ENCODE measurements at places on chromosomes 7 and 10. TPM values are rescaled to one million over a fixed set of nuclear protein-coding genes. Genes with fewer than 3 reads are reported as not detected.

DNA sequence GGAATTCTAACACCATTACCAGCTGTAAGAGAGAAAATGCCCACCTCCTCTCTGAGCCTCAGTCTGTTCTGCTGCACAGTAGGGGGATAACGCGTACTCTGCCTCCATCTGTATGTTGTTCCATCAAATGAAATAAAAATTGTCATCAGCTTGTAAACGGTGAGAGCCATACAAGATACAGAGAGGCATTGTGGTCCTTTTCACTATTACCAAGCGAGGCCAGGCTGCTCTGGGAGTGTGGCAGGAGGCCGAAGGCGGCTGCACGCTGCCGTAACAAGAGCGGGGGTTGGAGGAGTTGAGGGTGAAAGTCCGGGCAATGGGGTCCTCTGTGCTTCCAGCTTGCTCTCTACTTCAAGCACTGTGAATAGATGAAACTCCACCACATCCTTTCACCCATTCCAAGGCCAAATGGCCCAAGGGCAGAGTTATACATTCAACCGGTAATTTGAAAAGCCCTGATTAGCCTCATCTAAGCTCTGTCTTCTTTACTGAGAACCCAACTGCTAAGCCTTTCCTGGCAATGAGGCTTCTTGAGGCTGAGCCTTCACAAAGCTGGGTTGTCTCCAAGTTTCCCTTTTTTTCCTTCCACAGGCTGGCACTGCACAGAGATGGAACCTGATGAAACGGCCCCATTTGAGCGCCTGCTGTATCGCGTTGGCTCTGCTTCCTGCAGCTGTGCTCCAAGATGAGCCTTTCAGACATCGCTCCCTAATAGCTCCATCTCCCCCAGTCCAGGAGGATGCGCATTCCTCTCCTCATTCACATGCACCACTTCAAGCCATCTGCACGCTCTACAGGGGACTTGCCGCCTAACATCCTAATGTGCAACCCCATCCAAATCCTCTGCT lies 47.2 kb downstream of the PYROXD2 start:
- no peak for DNase-seq

DNA sequence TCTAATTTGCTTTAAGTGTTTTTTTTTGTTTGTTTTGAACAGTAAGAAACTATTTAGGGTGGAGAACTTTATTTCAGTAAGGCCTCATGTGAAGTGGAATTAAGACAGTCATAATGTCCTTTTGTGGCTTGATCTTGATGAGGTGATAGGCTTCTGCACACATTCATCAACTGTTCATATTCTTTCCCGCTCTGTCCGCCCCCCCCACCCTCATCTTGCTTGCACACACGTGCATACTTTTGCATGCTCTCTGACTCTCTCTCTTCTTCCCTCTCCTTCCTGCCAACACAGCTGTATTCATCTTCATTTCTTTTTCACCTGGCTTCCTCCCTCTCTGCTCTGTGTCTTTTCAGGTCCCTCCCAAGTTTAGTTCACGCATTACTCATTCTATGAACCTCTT lies 429.6 kb downstream of the AUTS2 start:
- DNase-seq = no peak

DNA sequence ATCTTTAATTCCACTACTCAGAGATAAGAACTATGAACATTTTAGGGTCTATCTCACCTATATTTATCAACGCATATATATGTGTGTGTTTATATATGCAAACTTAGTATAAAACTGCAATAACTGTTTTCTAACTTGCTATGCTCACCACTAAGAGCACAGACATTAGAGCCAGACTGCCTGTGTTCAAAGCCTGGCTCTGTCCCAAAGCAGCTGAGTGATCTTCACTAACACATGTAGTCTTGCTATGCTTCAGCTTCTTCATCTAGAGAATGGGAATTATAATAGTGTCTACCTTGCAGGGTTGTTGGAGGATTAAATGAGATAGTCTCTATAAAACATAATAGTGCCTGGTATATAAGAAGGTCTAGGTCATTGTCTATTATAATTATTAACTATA lies 165.5 kb downstream of the MAGI2 start:
- DNase-seq = peak; percentile 24

- no peak for DNase-seq
Measured at GRCh38 chr7:1511444-1512422, 7.5 kb upstream of the INTS1 start.

DNA sequence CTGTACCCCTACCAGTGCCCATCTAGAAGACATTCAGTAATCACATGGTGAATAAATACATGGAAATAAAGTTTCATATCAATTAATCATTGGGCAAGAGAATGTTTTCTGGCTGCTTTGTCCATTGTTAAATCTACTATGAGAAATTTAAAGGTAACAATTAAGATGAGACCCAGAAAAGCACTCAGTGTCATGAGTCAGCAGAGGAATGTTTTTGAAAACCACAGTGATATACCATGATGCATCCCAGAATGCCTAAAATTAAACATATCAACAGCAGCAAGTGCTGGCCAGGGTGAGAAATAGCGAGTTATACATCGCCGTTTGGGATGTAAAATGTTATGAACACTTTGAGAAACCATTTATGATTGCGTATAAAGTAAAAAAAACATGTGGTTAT lies 825.3 kb upstream of the C7orf33 start:
- no peak for DNase-seq

Gene CHRM2
- total RNA-seq = 0.06 TPM

GRCh38 chr7:8435590-8436545 lies 2.5 kb downstream of the NXPH1 start:
- no peak for DNase-seq

Gene ANKRD61
- 0.23 TPM for total RNA-seq

- DNase-seq = peak; percentile 6
Measured at GRCh38 chr10:113616244-113617074, 47.4 kb downstream of the NRAP start.

- no peak for DNase-seq
Measured at GRCh38 chr7:37820708-37821468, 27.5 kb upstream of the NME8 start.

GRCh38 chr7:26470691-26471090 lies 179.0 kb downstream of the SNX10 start:
- no peak for DNase-seq

DNA sequence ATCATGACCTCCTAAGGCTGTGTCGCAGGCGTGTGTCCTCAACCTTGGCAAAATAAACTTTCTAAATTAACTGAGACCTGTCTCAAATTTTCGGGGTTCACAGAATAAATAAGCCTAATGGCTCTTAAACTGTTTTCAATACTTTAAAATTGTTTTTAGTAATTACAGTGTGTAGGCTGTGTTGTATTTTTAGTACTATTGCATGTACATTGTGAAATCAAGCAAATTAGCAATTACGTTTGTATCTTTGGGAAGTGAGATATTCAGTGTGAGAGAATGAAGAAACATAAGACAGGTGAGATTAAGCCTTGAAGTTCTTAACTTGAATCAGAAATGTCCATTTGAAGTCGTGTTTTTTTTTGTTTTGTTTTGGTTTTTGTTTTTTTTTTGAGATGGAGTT lies 4.8 kb upstream of the AKR1B10 start:
- no peak for DNase-seq

DNA sequence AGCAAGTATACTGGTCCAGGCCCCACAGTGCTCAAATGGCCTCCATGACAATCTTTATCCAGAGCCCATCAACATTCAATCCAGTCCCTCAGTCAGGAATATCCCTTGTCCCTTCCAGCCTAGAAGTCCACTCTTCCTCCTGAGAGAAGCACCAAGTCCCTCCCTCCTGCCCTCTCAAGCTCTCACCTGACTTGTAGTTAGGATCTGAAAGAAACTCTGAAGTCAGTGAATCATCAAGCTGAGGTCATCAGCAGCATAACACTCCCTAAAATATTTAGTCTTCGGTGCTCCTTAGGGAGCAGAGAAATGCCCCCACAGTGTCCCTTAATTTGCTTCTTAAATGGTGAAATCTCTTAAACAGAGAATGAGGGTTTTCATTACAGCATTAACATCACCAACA lies 31.0 kb downstream of the GRM8 start:
- no peak for DNase-seq

DNA sequence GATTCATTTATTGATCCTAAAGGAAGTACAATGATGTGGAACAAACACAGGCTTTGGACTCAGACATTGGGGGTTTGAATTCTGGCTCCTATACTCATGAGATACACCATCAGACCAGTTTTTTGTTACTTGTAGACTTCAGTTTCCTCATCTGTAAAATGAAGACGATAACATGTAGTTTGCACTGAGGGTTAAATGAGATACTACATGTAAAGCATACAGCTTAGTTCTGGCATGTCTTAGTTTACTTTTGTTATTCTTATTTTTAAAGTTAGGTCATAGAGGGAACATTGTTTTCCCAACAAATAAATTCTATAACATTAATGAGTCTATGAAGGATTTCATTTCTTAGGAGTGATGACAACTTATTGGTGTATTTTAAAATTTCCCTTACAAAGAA lies 183.5 kb upstream of the FAM3C start:
- DNase-seq = no peak

- DNase-seq = no peak
Measured at GRCh38 chr10:124802313-124802675, 675 bp downstream of the ABRAXAS2 start.

Gene EZH2
- 44.9 TPM for total RNA-seq

DNA sequence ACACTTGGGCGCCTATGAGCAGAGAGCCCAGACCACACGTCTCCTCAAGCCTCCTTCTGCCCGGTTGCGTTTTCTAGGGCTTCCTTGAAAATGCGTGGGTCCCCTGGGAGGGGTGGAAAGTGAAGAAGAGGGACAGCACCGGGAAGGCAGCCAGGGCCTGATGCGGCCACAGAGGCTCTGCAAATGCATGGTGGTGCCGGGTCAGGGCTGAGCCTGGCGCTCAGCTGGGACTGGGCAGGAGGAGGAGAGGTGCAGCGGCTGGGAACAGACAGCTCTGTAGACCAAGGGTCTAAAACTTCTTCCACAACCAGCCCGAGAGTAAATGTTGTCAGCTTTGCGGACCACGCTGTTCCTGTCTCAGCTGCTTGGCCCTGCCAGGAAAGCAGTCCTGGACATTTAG lies 1.6 kb downstream of the DPYSL4 start:
- no peak for DNase-seq

DNA sequence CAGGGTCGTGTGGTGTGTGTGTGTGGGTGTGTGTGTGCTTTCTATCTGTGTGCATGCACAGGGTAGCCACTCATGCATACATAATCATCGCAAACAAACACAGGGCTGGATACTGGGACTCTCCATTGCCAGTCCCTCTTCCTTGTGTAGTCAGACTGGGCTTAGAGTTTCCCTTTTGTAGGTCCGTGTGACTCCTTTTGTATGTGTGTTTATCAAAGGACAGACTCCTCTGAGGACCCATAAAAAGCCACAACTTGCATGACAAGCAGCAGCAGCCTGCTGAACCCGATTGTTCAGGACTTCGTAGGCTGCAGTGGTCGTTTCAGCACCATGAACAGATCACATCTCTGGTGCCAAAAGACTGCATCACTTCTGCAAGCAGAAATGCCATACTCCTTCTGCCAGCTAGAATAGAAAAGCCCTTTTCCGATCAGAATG lies 895 bp downstream of the VSTM2A start:
- peak; percentile 45 for DNase-seq

GRCh38 chr10:77583527-77583926 lies 54.1 kb downstream of the KCNMA1 start:
- no peak for DNase-seq

DNA sequence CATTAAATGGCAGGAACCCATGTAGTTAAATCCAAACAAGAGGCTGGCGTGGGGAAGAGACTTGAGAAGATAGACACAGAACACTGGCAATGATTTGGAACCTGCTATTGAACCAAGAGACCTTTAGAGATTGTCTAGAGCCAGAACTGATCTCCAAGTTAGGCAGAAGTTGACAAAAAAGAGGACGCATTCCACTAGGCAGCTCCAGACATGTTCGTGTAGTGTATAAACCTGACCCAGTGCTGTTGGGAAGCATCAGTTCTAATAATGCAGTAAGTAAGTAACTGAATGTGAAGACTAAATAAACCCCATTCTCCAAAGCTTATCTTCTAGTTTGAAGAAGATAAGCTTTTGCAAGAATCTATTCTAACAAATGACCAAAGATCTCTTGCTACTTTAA lies 50.8 kb downstream of the AP3M1 start:
- DNase-seq = no peak

All from LHCN-M2 (cell line).